ENCODE measurements at places on chromosomes 4 and X. TPM values are rescaled to one million over a fixed set of nuclear protein-coding genes. Genes with fewer than 3 reads are reported as not detected.

GABRB1 gene
- 6.6 TPM for total RNA-seq

HPF1 gene
- total RNA-seq, result 18.6 TPM

GPR143 gene
- total RNA-seq, result not detected

ZCCHC12 gene
- total RNA-seq, result not detected

SERTM2 gene
- not detected for total RNA-seq

FMR1NB gene
- not detected for total RNA-seq

DNA sequence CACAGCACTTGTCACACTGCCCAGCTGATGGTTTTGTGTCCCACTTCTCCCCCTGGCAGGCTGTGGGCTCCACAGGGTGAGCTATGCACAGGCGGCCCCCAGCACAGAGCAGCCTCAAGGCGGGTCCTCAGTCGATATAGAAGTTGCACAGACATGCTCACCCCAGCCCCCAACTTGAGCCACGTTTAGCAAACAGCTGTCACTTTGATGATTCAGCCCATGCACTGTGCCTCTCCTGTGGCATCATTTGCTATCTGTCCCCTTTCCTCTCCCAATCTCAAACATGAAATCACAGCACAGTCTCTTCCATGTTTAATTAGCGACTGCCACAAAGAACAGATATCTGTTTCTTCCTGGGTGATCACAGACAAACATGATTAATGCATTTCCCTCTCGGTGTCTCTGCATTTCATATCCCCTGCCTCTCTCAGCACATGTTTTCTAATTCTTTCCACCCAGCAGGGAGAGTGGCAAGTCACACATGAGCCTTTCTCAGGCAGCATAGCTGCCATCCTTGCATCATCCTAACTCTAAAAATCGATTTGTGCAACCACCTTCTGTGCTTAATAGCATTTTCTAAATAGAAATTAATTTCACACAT, 204.9 kb downstream of the EVC2 start:
- no peak for DNase-seq

Data from heart right ventricle (tissue), 16 donors.